ENCODE measurements at places on chromosomes 1 and 21.

DNA sequence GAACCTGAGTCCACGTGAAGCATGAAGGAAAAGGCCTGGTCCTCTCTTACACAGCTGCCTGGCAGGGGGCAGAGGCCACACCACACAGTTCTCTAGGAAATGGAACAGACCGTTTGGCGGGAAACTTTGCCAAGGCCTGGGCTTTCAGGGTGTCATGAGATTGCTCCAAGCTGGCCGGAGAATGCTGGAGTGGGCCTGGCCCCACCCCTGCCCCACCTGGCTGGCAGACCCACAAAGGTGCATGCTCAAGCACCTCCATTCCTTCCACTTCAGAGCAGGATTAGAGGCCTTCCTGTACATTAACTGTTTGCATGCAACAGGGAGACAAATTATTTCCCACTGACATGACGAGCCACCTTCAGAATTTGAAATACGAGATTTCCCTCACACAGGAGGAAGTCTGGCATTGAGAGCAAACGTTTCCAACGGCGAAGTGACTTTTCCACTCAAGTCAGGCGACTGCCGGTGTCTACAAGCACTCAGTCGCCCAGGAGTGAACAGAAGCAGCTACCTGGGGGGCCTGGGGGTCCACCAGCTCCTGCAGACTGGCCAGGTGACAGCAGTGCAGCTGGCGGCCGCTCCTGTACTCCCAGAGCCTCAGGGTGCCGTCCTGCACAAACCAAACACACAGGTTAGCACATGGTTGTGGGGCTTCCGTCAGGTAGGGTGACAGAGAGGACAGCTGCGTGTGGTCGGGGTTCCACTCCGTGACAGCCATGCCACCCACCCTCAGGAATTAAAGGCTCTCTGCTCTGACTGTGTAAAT is 24.0 kb downstream of the WDR4 start:
- DNase-seq = no peak

DNA sequence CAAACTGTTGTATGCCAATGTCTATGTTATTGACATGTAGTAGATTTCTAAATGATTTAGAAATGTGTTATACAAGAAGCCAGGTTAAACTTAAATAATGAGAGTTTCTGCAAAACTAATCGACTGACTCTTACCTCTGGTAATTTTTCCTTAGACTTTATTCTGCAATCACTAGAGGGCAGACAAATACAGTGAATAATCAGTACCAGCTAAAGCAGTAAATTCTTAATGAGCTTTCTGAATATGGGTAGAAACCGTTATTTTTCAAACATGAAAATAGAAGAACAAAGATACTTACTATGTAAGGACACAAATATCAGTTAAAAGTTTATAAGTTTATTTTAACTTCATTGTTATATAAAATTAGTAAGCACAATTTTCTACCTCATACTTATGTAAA is 97.9 kb upstream of the RGS1 start:
- DNase-seq = peak; percentile 16

- no peak for DNase-seq
These were observed 8.3 kb upstream of the KANK4 start for GRCh38 chr1:62327360-62328055.

DNA sequence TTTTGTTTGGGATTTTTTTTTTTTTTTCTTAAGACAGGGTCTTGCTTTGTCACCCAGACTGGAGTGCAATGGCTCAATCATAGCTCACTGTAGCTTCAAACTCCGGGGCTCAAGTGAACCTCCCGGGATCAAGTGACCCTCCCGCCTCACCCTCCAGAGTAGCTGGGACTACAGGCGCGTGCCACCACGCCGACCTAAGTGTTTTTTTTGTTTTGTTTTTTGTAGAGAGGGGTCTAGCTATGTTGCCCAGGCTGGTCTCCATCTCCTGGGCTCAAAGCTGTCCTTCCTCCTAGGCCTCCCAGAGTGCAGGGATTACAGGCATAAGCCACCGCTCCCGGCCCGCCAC is 776 bp downstream of the HLCS start:
- no peak for DNase-seq

GRCh38 chr1:244199902-244200301 is 148.8 kb downstream of the ZBTB18 start:
- no peak for DNase-seq

DNA sequence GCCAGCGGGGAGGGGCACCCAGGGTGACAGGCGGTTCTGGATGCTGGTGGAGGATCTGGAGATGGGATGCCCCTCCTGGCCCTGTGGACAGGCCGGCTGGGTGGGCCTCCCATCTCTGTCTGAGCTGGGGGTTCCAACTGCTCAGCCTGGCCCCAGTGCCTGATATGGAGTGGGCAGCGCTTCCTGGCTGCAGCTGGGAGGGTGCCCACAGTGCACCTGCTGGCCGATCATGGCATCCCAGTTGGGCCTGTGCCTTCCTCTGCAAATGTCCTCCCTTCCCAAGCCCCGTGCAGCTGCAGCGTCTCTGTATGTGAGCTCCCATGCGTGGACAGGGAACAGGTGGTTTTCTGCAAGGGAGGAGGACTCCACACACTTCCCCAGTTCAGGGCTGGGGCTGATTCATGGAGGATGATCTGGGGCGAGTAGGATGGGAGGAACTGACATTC is 2.1 kb downstream of the PFKL start:
- no peak for DNase-seq

GRCh38 chr1:111184663-111185062 is 15.8 kb downstream of the DENND2D start:
- DNase-seq = no peak

GRCh38 chr1:212640223-212640878 is 31.8 kb downstream of the ATF3 start:
- DNase-seq = peak; percentile 29

GRCh38 chr21:39610703-39611102 is 2.0 kb upstream of the B3GALT5 start:
- DNase-seq = no peak

GRCh38 chr21:33708874-33709273 is 66.6 kb downstream of the ITSN1 start:
- no peak for DNase-seq

DNA sequence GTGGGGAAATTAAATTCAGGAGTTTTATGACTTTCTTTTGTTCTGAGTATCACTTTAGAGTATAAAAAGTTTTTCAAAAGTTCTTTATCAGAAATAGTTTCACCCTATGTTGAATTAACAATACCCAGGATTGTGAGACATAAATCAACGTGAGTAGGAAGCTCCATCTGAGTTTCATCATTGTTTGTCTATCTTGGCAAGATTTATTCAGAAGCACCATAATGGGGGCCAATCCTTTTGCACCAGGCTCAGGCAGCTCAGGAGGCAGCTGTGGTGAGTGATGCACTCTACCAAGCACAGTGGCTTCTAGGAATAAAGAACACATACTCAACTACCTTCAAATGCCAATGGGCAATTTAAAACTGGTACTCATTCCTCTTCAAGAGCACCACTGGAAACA is 12.0 kb downstream of the CREG1 start:
- DNase-seq = no peak

- peak; percentile 86 for DNase-seq
These were observed 13.2 kb downstream of the PPP1R15B start for GRCh38 chr1:204398197-204399125.

- DNase-seq = no peak
These were observed 28.1 kb downstream of the KMO start for GRCh38 chr1:241560146-241560848.

- DNase-seq = no peak
These were observed 44.2 kb upstream of the AK4 start for GRCh38 chr1:65103807-65104206.

DNA sequence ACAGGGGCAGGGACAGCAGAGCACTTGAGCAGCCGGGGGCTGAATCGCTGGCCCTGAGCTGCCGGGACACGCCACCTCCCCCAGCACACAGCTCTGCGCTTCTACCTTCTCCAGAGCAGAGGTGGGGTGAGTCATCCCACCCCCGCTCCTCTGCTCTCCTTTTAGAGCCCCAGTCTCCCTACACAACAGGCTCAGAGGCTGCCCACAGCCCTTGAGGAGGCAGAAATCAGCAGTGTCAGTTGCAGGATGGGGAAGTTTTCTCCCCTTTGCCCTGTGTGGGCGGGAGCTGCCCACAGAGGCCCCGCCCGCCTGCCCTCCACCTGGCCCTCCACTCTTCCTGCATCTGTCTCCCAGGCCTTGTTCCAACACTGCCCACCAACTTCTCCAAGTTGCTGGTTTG is 94.6 kb downstream of the STUM start:
- no peak for DNase-seq

DNA sequence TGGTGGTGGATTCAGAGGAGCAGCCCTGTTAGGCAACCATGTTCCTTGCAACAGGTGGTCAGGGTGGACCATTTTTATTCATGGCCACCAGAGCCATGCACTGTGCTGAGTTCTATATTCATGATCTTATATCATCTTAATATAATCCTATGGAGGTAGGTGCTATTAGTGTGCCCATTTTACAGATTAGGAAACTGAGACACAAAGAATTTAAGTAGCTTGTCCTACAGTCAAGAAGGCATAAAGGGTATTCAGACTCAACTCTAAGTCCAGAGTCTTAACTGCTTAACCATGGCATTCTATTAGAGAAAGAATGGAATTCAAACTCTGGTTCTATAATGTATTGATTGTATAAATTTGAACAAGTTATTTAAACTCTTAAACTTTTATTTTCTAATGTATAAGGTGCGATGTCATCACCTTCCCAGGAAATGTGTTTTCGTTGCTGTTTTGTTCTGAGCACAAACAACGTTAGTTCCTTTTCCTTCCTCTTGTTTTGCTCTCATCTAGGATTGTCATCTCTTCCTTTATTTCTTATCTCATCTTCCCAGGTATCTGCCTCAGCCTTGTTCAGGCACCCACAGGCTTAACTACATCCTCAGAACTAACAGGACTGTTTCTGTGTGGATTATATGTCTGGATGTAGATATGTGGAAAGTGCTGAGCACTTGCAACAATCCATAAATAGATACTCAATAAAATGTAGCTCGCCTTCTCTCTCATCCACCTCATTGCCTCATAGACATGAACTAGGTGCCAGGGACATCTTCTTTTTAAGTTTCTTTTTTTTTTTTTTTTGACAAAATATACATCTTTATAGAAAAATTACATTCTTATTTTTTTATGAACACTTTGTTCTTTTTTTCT is 207.1 kb downstream of the NFIA start:
- DNase-seq = no peak

- DNase-seq = peak; percentile 63
These were observed 26.6 kb upstream of the LRRN2 start for GRCh38 chr1:204711947-204712701.

DNA sequence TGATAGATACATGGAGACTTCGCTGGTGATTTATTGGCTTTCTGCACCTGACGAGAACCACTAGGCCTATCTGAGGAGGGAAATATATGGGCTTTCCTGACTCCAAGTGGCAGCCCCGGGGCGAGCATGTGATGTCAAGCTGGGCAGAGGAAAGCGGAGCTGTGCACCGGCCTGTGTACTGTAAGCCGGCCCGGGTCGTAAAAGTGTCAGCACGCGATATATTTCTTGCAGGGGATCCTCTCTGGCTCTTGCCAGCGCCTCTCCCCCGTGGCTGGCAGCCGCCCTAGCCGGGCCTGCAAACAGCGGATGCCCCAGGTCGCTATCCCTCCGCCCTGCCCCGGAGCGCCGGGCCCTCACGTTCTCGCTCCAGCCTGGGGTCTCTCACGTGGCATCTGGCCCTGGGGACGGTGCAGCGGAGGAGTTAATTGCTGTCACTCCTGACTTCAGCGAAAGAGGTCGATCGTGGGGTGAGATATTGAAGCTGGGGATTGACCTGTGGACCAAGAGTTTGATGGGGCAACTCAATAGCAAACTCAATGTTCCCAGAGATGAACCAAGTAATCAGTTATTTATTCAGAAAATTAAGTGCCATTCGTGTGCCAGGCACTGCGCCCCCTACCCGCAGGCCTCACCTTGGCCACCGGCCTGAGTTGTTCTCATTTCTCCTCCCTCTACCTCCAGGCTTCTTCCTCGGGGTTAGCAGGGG is 41.0 kb upstream of the HAO2 start:
- no peak for DNase-seq

DNA sequence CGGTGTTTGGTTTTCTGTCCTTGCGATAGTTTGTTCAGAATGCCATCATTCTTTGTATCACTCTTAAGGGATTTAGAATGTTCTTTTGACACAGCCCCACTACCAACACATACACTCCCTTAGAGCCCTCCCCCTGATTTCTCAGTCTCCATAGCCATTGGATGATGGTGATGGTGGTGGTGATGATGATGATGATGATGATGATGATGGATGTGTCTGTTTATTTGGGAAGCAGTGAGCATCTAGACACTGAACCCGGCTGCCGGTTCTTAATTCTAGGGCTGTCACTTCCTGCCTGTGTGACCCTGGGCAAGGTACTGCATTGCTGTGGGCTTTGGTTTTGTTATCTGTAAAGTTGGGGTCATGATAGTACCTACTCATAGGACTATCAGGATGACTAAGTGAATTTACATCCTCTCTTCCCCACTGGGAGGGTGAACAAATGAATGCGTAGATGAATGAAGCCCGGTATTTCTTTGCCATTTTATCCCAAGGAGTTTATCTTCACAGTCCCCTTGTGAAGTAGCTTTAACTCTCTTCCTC is 100.7 kb downstream of the HUNK start:
- no peak for DNase-seq

GRCh38 chr1:17546946-17547670 is 7.6 kb downstream of the ARHGEF10L start:
- no peak for DNase-seq

DNA sequence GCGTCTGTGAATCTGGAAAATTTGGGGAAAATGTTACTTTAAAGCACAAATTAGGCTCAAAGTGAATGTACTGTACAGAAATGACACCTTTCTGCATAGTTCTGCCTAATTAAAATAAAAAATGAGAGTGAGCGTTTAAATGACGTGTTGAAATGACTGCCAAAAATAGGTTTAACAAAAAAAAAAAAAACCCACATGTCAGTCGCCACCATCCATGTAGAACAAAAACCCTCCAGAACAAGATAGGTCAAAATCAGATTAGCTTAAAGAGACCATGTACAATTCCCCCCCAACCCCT is 745 bp downstream of the PARP1 start:
- no peak for DNase-seq

- DNase-seq = no peak
These were observed 270.3 kb downstream of the RGS7 start for GRCh38 chr1:241086686-241087085.

DNA sequence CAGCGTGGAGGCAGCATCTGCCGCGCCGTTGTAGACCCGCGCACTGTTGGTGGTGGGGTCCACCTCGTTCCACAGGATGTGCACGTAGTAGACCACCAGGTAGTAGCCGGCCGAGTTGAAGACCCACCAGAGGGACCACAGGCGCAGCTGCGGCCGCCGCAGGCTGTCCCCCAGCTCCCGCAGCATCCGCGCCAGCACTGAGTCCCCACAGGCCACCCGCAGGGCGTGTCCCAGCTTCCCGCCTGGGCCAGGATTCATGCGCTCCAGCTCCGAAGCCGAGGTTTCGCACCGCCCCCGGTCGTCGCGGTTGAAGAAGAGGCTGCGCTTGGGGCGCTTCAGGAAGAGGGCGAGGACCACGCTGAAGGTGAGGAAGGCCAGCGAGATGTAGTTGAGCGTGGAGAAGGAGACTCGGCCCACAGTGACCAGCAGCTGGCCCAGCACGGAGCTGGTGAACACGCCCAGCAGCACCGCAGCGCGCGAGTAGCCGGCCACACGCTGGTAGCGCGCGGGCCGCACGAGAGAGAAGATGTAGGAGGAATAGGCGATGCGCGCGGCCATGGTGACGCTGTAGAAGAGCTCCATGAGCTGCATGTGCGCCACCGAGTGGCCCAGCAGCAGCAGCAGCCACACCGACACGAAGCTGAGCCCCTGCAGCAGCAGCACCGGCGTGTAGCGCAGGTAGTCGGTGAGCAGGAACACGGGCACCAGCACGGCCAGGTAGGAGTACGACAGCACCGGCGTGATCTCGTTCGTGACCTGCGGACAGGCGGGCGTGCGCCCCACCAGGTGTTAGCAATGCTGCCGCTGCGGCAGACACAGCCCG is 10.6 kb downstream of the SLC19A1 start:
- DNase-seq = no peak
